ENCODE measurements at places on chromosomes 3 and 15.

DNA sequence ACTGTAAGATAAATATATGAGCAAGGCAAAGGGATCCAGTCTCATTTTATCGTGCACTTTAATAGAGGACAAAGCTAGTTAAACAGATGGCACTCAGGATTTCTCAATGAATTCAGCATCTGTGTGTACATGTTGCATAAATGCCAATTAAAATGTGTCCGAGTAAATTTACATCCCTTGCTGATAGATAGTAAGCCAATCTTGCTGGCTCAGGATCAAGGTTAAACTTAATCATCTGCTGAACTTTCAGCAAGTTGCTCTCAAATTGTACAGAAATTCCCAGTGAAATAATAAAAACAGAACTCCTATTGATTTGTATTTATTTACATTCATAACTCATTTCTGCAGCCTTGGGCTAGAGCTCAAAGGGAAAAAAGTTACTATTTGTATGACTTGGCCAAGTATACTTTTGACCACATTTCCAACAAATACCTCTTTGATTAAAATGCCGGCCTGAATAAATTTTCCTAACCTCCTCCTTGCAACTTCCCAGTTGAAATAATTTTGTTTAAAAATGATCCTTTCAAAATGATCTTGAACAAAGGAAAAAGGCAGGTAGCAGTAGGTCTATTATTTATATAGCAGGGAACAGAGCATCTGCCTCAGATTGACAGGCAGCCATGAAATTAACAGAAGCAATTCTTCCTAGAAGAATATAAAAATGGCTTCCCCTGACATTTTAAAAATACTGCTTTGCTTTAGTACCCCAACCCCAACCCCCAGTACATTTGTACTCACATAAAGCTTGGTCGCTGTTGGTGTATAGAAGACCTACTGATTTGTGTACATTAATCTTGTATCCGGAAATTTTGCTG lies 1001.9 kb downstream of the ROBO1 start:
- no peak for DNase-seq

DNA sequence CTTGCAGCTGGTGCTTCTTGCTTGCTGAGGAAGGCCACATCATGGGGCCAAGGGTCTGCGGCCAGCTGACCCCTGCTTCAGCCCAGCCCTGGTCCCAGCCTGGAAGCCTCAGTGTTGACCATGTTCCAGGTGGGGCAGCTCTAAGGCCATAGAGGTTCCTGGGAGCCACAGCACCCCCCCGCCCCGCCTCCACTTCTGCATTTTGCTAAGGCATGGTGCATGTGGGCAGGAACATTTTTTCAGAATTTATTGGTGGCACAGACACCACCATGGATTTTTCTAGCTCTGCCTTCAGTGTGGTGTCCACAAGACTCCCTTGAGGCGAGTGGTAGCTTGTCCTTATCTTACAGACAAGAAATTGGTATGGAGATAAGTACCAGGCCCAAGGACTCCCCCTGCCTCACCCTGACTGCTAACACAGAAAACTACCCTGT lies 1.9 kb upstream of the CHST14 start:
- no peak for DNase-seq

DNA sequence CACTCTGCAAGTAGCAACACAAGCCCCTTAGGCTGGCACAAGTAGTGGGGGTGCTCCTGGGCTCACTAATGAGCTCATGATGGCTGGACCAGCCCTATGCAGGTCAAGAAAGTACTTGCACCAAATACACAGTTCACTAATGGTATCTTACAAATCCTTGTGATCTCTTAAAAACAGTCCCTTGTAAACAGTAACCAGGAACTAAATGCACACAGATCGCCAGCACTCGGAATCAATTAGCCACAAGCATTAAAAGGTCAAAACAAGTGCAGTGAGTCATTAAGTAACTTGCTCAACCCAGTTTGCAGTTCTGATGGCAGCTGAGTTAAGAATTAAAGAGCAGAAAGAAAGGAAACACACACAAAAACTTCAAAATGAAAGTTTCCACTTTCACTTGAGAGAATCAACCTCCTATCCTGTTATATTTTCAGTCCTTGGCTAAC lies 43.2 kb downstream of the ARHGEF3 start:
- peak; percentile 44 for DNase-seq

DNA sequence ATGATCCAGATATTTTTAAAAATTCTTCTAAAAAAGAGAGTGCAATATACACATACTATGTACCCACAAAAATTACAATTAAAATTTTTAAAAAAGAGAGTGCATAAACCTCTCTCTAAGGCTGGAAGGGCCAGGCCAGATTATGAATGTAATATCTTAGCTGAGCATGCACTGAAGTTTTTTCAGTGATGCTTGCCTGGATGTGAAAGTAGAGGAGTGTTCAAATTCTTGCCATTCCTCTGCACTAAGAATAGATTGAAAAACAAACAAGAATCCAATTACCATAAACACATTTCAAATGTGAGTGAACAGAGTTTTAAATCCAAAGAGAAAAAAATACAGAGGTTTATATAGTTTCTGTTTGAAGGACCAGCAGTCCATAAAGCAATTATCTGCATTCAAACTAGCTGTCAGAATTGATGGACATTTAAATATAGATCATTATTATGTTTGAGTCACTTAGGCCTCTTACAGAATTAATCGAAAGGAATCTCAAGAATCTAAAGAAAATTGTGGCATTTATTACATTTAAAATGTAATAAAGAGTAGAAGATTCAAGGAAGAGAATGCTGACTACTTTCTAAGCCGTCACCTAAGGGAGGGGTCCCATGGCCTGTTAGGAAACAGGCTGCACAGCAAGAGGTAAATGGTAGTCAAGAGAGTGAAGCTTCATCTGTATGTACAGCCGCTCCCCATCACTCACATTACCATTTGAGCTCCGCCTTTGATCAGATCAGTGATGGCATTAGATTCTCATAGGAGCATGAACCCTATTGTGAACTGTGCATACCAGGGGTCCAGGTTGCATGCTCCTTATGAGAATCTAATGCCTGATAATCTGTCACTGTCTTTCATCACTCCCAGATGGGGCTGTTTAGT lies 159.3 kb upstream of the MDFIC2 start:
- no peak for DNase-seq

- DNase-seq, result no peak
Measured at GRCh38 chr15:53716909-53717876, 42.3 kb downstream of the WDR72 start.

DNA sequence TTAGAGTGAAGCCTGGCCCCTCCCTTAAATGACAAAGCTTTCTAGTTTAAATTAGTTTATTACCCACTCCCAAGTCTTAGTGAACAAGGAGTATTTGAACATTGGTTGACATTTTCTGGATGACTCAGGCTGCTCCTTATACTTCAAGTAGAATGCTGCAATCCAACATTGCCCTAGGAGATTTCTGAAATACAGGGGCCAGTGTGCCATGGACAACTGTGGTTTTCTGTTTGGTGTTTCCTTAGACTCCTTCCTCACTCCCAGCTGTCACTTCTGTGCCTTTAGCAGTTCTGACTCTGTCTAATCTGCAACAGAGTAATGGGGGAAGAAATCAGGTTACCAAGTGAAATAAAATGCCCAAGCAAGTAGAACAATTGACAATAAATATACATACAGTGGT lies 116.1 kb upstream of the P2RY1 start:
- DNase-seq, result no peak

DNA sequence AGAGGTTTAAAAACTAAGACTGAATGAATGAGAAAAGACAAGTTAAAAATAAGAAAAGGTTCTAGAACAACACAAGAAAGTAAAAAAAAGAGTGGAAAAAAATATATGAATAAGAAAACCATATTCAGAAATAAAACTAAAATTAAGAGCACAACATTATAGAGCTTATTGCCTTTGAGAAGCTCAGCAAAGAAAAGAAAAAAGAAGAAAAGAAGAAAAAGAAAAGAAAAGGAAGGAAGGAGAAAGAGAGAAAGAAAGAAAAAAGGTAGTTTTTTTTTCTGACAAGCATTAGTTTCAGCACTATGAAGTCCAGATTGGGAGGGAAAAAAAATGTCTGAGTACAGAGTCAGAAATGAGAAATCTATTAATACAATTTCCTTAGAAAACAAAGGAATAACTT lies 81.5 kb downstream of the FAIM start:
- DNase-seq, result no peak

- DNase-seq, result no peak
Measured at GRCh38 chr15:48422401-48422800, 91.2 kb downstream of the DUT start.

- DNase-seq, result no peak
Measured at GRCh38 chr15:79431636-79432344, at the start of gene MINAR1. TSS of gene MINAR1 (plus strand) at chr15:79432336. CDS start at chr15:79456148, 23,812 bp downstream.

DNA sequence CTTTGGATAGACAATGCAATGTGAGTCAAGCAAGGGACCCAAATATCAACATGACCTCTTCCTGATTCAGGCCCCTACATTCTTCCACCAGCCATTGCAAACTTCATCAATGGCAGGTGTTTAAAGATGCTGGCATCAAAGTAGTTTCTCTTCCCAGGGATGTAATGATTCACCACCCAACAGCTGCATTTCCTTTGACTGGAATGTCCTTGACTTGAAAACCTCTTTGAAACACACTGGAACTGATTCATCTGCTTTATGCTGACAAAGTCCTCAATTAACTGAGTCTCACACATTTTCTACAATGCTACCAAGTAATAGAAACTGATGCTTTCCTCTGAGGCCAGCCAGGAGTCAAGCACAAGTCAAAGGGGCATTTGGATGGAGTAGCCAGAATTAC lies 385.5 kb downstream of the GBE1 start:
- no peak for DNase-seq

DNA sequence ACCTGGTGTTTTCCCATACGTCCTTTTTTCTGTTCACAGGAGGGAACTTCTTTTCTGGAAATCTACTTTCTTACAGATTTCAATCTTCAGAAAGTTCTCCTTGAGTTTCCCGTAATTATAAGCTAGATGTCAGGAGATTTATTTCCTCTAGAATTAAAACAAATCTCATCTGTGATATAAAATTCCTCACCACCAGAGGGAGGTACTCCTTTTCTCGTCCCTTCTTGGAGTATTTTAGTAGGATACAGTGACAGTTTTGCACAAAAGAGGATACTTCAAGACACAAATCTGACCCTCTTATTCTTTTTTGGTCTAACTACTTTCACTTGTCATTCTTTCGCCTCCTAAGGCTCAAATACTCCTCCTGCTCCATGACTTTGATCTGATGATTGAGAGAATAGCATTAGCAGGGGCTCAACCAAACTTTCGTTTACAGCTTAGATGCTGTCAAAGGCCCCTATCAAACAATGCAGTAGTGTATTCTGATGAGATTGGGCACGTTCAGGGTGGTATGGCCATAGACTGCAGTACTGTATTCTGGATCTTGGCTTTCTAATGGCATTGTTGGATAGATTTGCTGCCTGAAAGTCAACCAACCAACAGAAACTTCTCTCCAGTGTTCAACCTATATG lies 38.0 kb downstream of the TMEM41A start:
- no peak for DNase-seq

DNA sequence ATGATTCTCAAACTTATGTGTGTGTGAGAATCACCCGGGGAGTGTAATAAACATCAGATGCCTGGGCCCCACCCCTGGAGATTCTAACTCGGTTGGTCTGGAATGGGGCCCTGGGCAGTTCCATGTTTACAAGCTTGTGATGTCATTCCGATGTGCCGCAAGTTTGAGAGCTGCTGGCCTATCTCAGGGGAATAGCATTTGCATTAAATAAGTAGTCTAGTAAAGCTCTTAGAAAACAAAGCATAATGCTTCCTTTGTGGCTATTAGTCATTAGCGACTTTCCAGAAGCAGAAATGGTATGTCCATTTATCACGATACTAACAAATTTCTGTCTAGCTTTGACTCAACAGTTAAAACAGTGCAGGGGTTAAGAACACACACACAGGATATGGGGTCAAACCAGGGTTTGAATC lies 20.9 kb downstream of the PGBD4 start:
- DNase-seq, result no peak

GRCh38 chr15:71541746-71542145 lies 268.6 kb upstream of the NR2E3 start:
- DNase-seq, result no peak

- DNase-seq, result no peak
Measured at GRCh38 chr15:64766058-64766457, 9.3 kb downstream of the RBPMS2 start.

GRCh38 chr3:46604127-46604526 lies 8.2 kb upstream of the FAM240A start:
- DNase-seq, result peak; percentile 5

DNA sequence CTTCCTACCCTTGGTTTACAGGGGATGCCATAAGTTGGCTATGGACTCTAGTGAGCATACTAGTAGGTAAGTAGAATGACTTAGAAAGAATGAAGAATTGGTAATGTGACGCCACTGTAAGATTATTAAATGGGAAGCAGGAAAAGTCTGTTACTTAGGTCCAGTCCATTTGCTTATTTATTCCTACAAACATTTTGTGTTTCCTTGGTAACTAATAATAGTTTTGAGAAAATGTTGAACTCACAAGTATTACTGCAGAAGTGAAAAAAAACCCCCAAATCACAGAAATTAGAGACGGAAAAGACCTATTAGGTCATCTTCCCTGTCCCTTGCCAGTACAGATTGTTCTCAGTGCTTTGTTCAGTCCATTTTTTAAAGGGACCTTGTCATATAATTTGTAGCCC lies 63.5 kb downstream of the CMSS1 start:
- no peak for DNase-seq

DNA sequence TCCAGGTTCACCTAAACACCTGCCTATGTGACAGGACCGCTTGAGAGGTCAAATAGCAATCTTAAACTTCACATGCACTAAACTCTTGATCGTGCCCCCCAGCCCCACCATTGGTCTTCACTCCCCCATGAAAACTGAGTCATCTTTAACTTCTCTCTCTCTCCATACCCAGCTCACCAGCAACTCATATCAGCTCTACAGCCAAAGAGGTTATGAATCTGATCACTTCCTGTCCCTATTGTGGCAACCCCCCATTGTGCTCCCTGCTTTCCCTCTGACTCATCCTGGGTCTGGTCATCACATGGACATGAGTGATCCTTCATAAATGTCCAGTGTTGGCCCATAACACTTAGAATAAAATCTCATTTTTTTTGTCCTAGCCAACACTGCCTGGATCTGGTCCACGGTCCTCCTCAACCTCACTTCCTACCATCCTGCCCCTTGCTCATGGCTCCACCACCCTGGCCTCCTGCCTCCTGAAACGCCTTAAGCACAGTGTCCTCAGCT lies 103.4 kb upstream of the HACD2 start:
- DNase-seq, result no peak

DNA sequence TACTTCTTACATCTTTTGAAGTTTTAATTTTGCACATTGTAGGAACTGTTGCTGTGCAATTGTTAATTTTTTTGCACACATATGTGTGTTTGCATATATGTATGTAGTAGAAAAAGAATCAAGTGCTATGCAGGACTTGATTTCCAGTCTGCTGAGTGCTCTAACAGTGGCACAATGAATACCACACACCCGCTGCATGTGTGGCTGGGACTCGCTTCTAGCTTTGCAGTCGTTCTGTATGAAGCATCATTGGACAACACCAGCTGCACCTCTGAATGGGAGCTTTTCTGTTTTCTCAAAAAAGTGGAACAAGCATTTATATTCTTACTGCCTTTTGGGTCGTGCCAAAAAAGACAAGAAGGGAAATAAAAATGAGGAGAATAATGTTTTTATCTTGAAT lies 564.7 kb downstream of the FOXP1 start:
- DNase-seq, result no peak

GRCh38 chr3:17045705-17046104 lies 160.9 kb downstream of the PLCL2 start:
- DNase-seq, result no peak

Measured in HL-60 (cell line).